Endodermal cell (in vitro differentiated cells): ENCODE measurements at places on chromosomes 2 and 18. TPM values are rescaled to one million over a fixed set of nuclear protein-coding genes. Genes with fewer than 3 reads are reported as not detected.

Gene CXCR4
- 287 to 587 TPM (median 310 TPM) in 3 replicates for total RNA-seq

Gene HOXD10
- not detected in 2 replicates for total RNA-seq

DNA sequence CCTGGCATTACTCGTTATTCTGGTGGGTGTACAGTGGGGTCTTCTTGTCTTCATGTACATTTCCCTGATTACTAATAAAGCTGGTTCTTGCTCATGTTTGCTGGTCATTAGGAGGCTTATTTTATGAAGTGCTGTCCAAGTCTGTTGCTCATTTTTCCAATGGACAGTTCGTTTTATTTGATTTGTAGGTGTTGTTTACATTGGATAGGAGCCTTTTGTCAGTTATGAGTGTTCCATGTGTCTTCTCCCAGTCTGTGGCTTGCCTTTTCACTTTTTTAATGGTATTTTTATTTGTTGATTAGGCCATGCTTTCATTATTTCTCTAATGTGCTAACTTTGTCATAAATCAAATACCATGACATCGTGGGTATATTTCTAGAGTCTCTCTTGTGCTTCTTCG lies 51.9 kb downstream of the CEP192 start:
- H3K36me3 ChIP-seq = peaks cover 92% of the 10 kb centered on the region
- no peaks in the 10 kb centered on the region for H3K4me1 ChIP-seq
- no peak overlapping the region for H3K4me3 ChIP-seq
- DNase-seq = no peak

- H3K4me3 ChIP-seq = no peak overlapping the region
- no peak for DNase-seq
- H3K27me3 ChIP-seq = peaks cover 17% of the 10 kb centered on the region
- no peak overlapping the region for H3K27ac ChIP-seq
- no peaks in the 10 kb centered on the region for H3K4me1 ChIP-seq
Measured at GRCh38 chr2:165776013-165776412, 18.0 kb downstream of the GALNT3 start.

- no peak overlapping the region for H3K27ac ChIP-seq
- no peak for DNase-seq
- H3K36me3 ChIP-seq = no peaks in the 10 kb centered on the region
- H3K27me3 ChIP-seq = no peaks in the 10 kb centered on the region
- no peaks in the 10 kb centered on the region for H3K4me1 ChIP-seq
- H3K4me3 ChIP-seq = no peak overlapping the region
Measured at GRCh38 chr2:92074549-92074898, 2796.7 kb upstream of the TEKT4 start.

GRCh38 chr18:60082790-60083189 lies 183.0 kb downstream of the PMAIP1 start:
- no peaks in the 10 kb centered on the region for H3K4me1 ChIP-seq
- no peaks in the 10 kb centered on the region for H3K27me3 ChIP-seq
- H3K4me3 ChIP-seq = peak overlapping the region; percentile 57
- no peak overlapping the region for H3K27ac ChIP-seq
- no peak for DNase-seq
- no peaks in the 10 kb centered on the region for H3K36me3 ChIP-seq

GRCh38 chr2:51706220-51706619 lies 674.3 kb upstream of the NRXN1 start:
- H3K36me3 ChIP-seq = no peaks in the 10 kb centered on the region
- H3K4me1 ChIP-seq = no peaks in the 10 kb centered on the region
- H3K27me3 ChIP-seq = no peaks in the 10 kb centered on the region
- no peak overlapping the region for H3K27ac ChIP-seq

- peak; percentile 53 for DNase-seq
- H3K27ac ChIP-seq = no peak overlapping the region
- no peaks in the 10 kb centered on the region for H3K4me1 ChIP-seq
Measured at GRCh38 chr2:70425682-70426301, 123.9 kb upstream of the FAM136A start.
